A673 (cell line): ENCODE measurements at places on chromosomes 4 and X. TPM values are rescaled to one million over a fixed set of nuclear protein-coding genes. Genes with fewer than 3 reads are reported as not detected.

DNA sequence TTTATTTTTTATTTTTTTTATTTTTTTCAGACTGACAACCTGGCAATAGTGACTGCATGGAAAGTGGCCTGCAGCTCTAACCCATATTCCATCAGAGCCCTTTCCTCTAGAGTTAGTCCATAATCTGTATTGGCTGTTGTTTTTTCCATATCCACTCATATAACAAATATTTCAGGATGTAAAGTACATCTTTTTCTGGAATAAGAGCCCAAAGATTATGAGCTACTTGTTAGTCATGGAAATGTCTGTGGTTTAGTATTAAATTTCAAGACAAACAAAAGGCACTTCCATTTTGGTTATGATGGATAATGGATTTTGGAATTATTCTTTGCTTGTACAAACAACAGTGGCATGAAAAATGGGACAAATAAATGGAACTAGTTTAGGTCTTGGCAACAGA is 296.0 kb upstream of the HS3ST1 start:
- no peak for DNase-seq

DNA sequence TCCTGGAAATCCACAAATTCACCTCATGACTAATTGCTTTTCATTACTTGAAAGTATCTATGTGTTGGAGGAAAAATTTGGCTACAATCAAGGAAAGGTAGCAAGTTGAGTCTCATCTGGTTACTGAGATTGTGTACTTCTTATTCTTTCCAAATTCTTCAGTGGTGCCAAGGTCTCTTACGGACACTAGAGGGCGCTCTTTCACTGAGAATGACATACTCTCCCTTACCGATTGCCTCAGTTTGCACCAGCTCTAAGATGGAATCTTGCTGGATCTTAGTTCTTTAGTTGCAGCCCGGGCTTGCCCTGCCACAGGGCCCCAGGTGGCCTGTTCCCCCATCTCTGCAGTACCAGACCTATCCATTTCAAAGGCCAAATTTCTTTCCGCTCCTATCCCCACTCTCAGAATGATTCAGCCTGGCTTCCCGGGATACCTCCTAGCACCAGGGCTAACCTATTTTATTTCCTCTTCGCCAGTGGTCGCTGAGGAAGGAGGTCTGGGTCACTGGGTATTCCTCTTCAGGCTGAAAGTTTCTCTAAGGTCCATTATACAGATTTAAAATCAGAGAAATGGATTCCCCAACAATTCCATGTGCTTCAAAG is 24.6 kb upstream of the GPR50 start:
- peak; percentile 67 for DNase-seq

DNA sequence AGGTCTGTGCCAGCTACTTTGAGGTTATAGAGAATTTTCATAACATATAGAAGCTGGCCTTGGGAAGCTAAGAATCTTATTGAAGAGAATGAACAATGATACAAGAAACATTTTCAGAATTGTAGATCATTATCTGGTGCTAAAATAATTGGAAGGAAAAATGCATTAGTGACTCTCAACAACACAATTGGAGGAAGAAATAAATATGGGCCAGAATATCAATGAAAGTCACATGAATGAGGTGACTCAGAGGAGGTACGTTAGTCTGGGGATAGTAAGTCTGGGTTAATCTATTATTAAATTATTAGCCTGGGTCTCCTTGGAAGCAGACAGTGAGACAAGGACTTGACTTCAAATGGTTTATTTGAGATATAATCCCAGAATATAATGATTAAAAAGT is 529.3 kb upstream of the SLIT2 start:
- no peak for DNase-seq

GRCh38 chr4:172998527-172999469 is 169.8 kb upstream of the GALNT7 start:
- DNase-seq = peak; percentile 77

DNA sequence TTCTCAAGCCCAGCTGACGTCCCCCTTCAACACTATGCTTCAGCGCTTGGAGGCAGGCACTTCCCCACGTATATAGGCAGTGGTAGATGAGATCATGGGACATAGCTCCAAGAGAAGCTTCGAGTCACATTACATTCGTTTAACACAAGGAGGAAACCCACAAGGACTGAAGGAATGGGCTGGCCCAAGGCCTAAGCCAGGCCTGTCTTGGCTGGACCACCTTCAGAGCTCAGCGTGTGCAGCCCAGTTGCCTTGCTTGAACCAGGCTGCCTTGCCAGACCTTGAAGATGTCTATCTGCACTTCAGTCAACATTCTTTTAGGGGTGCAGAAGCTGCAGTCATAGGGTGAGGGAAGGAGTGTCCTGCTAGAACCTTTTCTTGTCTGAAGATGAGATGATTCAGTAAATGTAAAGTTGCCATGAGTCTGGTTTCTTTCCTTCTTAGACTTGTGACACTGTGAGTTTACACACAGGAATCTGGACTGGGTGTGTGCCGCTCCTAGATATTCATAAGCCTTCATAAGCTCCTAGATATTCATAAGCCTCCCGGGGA is 144.1 kb upstream of the RBPJ start:
- DNase-seq = no peak

DNA sequence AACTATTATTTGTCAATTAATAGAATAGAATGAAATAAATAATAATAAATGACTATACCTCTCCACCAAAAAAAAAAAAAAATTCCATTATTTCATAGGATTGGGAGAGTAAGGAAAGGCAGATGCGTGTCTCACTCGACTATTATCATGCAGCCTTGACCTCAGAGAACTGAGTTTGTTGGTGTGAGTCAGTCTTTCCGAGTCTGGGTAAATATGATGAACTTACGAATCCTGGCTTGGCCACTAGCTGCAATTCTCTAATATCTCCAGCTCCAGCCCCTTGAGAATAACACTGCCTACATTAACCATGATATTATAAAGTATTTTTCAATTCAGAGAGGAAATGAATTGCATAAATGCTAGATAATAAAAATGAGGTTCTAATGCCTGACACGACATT is 46.6 kb upstream of the DHX15 start:
- DNase-seq = peak; percentile 17

DNA sequence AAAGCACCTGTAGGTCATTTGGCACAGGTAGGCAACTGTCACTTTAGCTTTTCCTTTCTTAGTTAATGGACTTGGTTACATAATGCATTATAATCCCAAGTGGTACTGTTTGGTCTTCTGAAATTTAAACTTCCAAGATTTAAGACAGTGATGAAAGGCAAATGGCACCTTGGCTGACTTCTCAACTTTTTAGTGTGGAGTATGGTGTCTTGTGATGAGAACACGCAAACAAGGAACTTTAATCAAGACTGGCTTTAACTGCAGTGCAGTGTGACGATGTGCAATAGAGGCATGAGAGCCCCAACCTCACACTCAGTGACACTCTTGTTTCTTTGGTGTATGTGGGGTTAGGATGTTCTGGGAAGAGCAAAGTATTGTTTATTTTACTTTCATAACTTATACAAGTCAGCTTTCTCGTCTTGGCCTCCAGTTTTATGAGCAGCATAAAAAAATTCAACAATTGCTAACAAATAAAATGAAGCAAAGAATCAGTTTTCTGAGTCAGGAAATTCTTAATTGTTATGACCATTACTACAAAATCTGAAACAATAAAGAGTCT is 171.9 kb downstream of the MAD2L1 start:
- no peak for DNase-seq

DNA sequence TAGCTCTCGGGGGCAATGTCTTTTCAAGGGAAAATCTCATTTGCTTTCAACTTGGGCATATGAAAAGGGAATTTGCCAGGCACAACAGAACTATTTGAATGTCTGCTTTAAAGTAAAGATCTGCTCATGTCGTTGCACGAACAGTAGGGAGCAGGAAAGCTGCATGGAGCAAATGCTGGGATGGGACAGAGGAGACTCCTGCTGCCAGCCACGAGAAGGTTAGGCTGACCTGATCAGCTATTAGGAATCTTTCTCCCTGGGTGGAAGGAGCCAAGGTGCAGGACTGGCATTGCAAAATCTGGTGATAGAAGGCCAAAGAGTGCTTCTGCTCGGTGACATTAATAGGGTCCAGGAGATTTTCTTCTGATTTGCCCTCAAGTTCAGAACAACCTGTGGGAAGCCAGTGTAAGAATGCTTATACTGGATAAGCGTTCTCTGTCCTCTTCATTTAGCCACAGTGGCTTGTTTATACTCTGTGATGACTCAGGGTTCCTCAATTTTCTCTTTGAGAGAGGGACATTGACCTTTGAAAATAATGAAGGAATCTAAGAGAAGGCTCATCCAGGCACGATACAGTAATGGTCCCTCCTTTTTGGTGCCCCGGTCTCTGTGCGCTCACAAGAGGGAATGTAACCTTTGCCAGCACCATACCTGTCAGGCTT is 22.9 kb downstream of the FHL1 start:
- no peak for DNase-seq

DNA sequence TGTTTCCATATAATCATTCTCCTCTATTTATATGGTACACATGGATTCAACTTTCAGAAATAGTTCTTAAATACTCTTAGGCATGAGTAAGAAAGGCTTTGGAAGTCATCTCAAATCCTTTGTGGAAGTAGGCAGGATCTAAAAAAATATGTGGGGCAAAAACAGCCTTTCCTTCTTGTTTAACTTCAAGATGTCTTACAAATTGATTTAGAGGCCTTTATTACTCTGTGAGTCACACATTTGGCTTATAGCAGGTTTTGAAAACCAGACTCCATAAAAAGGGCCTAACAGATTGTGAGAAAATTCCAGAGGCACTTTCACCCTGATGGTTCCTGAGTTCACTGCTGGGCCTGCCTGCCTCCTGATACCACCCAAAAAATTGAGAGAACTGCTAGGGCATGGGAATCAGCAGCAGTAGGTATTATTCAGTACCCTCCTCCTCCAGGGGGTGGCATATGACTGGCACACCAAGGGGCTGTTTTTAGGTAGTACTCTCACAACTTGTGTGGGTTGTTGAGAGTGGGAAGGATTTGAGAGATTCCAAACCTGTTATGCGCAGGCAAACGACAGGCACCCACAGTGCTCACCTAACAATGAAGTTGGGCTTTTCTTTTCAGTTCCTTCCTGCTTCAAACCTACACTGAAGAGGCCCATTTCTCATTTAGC is 162.7 kb upstream of the MBNL3 start:
- peak; percentile 5 for DNase-seq

DNA sequence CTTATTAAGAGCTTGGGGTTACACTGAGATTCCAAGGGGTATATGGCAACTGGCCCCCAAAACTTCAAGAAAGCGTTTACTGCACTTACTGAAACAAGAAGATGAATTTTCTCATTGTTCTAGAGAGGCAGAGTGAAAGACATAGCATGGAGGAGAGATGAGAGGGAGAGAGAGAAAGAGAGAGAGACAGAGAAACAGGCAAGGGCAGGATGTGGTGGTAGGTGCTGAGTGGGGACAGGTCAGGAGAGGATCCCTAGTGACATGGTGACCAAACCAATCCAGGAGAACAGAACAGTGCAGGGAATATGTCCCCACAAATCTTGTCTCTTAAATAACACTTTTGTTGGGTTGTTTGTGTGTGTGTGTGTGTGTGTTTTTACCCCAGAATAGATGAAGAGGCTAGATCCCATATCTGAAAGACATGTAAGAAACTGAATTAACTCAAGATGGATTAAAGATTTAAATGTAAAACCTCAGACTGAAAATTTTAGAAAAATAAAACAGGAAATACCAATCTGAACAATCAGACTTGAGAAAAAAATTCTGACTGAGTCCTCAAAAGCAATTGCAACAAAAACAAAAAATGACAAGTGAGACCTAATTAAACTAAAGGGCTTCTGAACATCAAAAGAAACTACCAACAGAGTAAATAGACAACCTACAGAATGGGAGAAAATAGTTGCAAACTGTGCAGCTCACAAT is 202.2 kb downstream of the QDPR start:
- no peak for DNase-seq

DNA sequence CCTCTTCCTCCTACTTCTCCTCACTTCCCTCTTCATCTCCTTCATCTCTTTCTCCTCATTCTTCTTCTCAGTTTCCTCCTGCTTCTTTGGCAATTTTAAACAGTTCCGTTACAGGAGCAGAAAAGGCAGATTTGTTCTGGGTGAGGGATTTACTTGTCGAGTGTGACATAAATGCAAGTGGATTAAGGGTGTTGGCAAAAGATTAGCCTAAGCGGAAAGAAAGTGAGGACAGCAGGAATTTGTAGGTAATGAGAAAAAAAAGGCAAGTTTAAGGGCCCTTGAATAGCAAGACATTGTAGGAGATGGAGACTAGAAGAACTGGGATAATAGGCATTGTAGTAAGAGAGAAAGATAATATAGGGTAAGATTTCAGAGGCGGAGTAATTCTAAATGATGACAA is 841.6 kb downstream of the RAPGEF2 start:
- peak; percentile 61 for DNase-seq

DNA sequence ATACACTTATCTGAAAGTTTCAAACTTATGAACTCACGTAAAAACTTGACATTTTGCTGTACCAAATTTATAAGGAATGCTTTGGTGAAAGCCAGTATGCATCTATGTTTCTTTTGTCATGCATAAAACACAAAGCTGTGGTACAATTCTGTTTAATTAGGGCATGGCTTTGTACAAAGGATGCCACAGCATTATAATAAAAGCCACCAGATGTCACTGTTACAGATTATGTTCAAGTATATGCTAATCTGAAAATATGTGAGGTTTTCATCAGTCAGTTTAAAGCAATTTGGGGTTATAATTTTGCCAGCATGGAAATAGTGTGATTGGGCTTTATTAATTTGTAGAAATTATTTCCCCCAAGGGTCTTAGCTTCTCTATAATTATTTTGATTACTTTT is 69.0 kb downstream of the ATOH1 start:
- peak; percentile 14 for DNase-seq

DNA sequence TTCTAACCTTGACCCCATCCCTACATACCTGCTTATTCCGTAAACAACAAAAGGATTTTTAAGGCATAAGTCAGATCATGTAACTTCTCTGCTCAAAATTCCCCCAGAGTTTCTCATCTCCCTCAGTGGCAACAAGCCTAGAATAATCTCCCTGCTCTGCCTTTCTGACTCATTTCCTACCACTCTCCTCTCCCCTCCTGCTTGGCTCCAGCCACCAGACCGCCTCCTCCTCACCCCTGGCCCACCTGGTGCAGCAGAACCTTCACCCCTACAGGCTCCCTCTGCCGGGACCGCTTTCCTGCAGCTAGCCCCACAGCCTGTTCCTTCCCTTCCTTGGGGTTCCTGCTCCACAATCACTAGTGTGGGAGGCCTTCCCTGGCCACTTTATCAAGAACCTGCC is 32.1 kb downstream of the TSPAN5 start:
- peak; percentile 11 for DNase-seq

DNA sequence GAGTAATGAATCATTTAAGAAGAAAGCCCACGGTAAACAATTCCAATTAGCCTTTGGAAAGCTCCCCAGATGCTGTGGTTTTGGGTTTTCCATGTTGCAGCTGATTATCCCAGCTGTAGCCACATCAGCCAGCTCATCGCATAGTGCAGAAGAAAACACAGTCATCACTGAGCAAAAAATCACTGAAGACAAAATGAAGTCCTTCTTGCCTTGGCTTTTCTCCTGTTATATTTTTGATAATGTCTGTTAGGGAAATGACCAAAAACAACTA is 193.0 kb upstream of the C1QTNF7 start:
- DNase-seq = peak; percentile 76

S100P gene
- 0.45 and 0.98 TPM in 2 replicates for total RNA-seq

CACNA1F gene
- total RNA-seq = not detected in 2 replicates

PIGA gene
- 16.8 and 17.4 TPM in 2 replicates for total RNA-seq

TRIM60 gene
- not detected in 2 replicates for total RNA-seq

DDX53 gene
- total RNA-seq = not detected in 2 replicates

ANXA10 gene
- not detected in 2 replicates for total RNA-seq

NWD2 gene
- not detected in 2 replicates for total RNA-seq

APEX2 gene
- total RNA-seq = 23.5 and 27.5 TPM in 2 replicates

HPRT1 gene
- total RNA-seq = 66.9 and 67.1 TPM in 2 replicates

POLN gene
- 2.5 and 4.0 TPM in 2 replicates for total RNA-seq

ARMCX2 gene
- 53.9 and 58.8 TPM in 2 replicates for total RNA-seq
